SJSA1 (cell line): ENCODE measurements at places on chromosomes 2 and 18. TPM values are rescaled to one million over a fixed set of nuclear protein-coding genes. Genes with fewer than 3 reads are reported as not detected.

The WDR43 gene
- 57.5 and 79.2 TPM in 2 replicates for total RNA-seq

- no peaks in the 10 kb centered on the region for H3K27me3 ChIP-seq
- H3K36me3 ChIP-seq: no peaks in the 10 kb centered on the region
- no peak overlapping the region for H3K27ac ChIP-seq
- H3K4me3 ChIP-seq: no peak overlapping the region
Observed at GRCh38 chr18:25813110-25813509, 277.3 kb downstream of the SS18 start.

The BCL11A gene
- 0.03 and 0.13 TPM in 2 replicates for total RNA-seq

DNA sequence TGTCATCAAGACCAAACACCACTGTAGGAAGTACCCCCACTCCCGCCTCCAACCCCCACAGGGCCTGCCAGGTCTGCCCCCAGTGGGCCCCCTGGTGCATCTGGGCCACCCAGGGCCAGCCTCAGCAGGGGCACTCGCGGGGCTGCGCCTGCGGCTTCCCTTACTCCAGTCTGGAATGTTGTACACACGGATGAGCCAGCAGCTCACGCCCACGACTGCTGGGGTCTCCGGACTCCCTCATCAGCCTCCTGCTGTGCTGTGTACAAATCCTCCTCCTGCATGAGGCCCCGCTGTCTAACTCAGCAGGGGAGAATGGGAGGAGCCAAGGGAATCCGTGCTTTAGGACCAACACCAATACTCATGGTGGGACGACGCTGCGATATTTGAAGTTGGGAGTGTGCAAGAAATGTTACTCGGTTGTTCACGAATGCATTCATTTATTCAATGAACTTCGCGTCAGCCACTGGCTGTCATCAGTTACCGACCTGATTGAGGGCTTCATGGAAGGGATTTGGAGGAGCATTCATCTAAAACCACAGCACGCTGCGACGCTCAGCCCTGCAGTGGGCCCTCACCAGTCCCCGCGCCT is 654 bp upstream of the ASB1 start:
- peaks cover 33% of the 10 kb centered on the region for H3K4me1 ChIP-seq
- peaks cover 37% of the 10 kb centered on the region for H3K36me3 ChIP-seq
- peak overlapping the region; percentile 97 for H3K27ac ChIP-seq
- H3K27me3 ChIP-seq: no peaks in the 10 kb centered on the region
- DNase-seq: no peak

The ZSWIM2 gene
- total RNA-seq: not detected in 2 replicates

The ANKRD62 gene
- not detected in 2 replicates for total RNA-seq

DNA sequence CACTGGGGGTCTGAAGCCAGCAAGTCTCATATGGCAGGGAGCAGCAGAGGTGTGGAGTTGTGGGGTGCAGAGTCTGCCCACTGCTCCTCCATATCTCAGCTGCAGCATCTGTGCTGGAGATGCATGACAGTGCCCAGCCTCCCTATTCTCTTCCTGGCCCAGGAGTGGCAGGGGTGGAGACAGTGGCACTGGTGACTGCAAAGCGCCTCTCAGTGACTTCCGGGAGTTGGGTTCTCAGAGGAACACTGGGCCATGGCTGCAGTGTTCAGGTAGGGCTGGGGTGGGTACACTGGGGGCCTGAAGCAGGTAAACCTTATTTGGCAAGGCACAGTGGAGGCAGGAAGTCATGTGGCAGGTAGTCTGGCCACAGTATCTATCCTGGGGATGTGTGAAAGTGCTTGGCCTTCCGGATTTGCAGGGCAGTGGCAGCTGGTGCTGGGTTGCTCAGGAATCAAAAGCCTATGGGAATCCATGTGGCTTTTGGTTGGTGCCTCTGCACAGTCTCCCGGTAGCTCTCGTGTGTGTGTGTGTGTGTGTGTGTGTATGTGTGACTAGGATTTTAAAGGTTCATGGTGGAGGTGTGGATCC is 60.3 kb upstream of the THUMPD2 start:
- H3K36me3 ChIP-seq: no peaks in the 10 kb centered on the region
- no peaks in the 10 kb centered on the region for H3K27me3 ChIP-seq
- no peak overlapping the region for H3K4me3 ChIP-seq
- H3K27ac ChIP-seq: no peak overlapping the region
- no peak for DNase-seq

The MC5R gene
- not detected in 2 replicates for total RNA-seq

The EFHD1 gene
- 0.66 and 1.4 TPM in 2 replicates for total RNA-seq

The LGALSL gene
- total RNA-seq: 3.9 and 4.4 TPM in 2 replicates

DNA sequence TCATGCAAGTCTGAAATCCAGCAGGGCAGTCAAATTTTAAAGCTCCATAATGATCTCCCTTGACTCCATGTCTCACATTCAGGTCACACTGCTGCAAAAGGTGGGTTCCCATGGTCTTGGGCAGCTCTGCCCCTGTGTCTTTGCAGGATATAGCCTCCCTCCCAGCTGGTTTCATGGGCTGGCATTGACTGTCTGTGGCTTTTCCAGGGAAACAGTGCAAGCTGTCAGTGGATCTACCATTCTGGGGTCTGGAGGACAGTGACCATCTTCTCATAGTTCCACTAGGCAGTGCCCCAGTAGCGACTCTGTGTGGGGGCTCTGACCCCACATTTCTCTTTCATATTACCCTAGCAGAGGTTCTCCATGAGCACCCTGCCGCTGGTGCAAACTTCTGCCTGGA is 220.6 kb upstream of the COPS8 start:
- DNase-seq: no peak
- H3K27ac ChIP-seq: no peak overlapping the region
- H3K27me3 ChIP-seq: no peaks in the 10 kb centered on the region
- no peaks in the 10 kb centered on the region for H3K36me3 ChIP-seq
- peaks cover 37% of the 10 kb centered on the region for H3K4me1 ChIP-seq

The TCF23 gene
- total RNA-seq: not detected in 2 replicates
